Cardiac septum (tissue), 1 donor: ENCODE measurements at places on chromosomes 16 and 17. TPM values are rescaled to one million over a fixed set of nuclear protein-coding genes. Genes with fewer than 3 reads are reported as not detected.

DNA sequence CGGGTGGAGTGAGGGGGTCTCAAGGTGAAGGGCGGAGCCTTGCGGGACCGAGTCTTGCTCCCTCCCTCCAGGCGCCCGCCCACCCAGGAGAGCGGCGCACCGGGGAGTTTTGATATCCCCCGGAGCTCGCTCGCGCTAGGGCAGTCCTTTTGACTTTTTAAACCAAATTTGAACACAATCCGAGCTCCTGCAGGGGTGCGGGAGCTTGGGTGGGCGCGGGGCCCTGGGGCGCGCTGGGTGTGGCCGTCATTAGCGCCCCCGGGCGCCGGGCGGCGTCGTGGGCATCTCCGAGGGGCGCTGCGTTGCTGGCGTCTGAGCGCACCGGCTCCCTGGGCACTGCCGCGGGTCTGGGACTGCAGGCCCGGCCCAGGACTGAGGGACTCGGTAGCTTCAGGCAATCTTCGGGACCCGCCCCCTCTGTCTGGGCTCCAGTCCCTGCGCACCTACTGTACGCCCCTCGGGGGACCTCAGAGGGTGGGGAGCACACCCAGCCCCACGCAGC, 10.9 kb downstream of the MAF start:
- no peak for DNase-seq

DNA sequence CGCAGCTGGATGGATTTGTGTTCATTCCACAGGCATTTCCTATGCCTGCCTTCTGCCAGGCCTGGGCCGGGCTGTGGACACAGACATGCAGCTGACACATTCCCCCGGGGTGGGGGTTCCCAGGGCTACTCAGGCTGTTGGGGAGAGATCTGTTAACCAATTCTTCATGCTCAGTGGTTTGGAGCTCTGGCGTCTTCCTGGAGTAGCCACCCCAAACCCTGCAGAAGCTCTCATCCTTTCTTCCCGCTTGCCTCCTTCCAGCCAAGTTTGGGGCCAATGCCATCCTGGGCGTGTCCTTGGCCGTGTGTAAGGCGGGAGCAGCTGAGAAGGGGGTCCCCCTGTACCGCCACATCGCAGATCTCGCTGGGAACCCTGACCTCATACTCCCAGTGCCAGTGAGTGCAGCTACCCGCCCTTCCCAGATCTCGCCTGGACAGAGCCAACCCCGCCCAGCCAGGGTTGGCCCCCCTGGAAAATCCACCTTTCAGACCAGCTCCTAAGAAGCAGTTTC, 2.6 kb downstream of the ENO3 start:
- no peak for DNase-seq

DNA sequence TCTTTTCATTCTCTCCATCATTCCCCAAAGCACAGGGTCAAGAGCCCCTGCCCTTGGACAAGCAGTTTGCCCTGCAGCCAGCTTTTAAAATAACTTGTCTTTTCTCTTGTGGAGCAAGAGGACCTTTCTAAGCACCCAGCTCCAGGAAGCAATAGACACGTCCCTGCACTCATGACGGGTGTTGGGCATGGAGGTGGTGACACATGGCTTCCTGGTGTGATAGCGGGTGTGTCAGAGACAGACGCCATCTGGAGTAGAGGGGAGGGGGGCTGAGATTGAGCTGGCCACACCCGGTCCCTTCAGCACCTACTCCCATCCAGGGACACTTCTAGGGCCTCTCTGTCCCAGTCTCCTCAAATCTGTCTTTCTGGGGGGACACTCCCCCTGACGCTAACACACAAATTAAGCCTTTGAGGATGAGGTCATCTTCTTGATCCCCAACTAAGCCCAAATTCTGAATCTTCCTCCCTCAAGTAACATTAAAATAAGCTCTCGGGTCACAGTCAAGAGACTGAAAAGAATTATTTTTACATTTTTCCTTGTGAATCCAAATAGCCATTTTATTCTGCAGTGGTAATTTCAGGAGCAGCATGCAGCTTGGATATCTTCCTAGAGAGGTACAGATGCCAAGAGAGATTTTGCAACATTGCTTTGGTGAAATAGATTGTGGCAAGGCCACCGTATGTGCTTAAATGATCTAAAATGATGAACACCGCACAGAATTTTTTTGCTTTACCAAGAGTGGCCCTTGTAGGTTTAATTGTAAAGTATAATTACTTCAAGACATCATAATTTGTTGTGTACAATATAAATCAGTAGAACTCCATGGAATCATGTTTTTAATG, 216.6 kb upstream of the IRX3 start:
- DNase-seq: peak; percentile 82

Gene KRT32
- 0.27 TPM for total RNA-seq

GRCh38 chr17:74953134-74953687, 17.5 kb downstream of the OTOP3 start:
- DNase-seq: no peak

DNA sequence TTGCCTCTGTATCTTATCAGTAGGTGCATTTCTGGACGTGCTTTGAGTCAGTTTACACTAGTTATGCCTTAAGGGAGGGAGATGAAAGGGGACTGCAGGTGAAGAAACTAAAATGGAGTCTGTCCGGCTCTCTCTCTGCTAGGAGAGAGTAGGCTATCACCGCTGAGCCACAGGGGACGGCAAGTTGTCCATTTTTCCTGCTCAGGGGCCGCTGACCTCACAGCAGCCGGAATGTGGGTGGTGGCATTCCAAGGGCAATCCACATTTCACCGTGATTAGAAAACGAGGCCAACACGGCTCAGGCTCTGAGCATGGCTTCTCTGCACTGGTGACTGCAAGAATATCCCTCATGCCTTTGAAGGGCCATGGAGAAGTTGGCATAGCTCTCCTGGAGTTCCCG, 19.0 kb upstream of the KLHDC4 start:
- no peak for DNase-seq

- DNase-seq: no peak
Measured at GRCh38 chr16:4911970-4912386, 25.0 kb downstream of the PPL start.

Gene ZPBP2
- not detected for total RNA-seq

- no peak for DNase-seq
Measured at GRCh38 chr17:72717676-72718075, 374.8 kb downstream of the SLC39A11 start.

Gene CARD14
- not detected for total RNA-seq

GRCh38 chr16:50731130-50731988, 10.5 kb upstream of the CYLD start:
- no peak for DNase-seq
